ENCODE measurements at places on chromosomes 11 and 22. TPM values are rescaled to one million over a fixed set of nuclear protein-coding genes. Genes with fewer than 3 reads are reported as not detected.

DNA sequence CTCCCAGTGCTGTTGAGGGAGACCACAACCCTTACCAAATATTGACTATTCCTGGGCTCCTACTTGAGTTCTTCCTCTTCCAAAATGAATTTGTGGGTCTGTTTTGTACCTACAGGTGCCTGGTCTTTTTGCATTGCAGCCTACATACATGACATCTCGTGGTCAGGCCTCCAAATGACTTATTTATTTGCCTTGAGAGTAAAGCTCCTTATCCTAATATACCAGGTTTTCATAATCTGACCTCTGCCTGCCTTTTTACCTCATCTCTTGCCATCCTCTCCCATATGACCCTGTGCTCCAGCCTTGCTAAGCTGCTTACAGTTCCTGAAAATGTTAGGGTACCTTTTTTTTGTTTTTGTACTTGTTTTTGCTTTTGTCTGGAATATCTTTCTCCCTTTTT, 130.4 kb downstream of the UVRAG start:
- no peak for DNase-seq

- DNase-seq = no peak
Measured at GRCh38 chr11:34416766-34417165, 22.0 kb upstream of the CAT start.

DNA sequence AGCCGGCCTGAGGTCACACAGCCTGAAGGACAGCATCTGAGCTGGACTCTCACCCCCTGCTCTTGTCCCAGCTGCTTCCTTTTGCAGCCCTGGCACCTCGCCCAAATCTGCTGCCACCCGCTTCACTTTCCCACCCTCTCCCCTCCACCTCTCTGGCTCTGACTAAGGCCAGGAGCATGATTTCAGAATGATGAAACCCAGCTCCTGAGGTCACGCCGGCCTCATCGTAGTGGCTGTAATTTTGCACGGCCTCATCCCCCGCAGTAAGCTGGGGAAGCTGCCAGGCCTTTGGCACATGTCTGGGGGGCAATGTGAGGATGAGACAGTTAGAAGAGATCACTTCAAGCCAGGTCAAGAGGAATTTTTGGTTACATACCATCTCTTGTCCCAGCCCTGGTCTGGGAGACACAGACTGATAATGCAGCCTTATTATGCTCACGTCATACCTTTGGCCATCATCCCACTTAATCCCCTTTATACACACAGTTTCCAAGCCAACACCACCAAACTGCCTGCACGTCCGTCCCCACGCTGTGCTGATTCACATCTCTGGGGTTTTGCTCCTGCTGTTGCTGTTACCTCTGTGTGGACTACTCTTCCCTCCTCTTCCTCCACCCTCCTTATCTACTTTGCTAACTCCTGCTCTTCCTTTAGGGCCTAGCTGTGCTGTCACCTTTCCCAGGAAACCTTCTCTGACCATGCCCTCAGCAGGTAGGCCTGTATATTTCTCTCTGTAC, 58.1 kb downstream of the CHRDL2 start:
- peak; percentile 91 for DNase-seq

- DNase-seq = peak; percentile 69
Measured at GRCh38 chr11:94938095-94939055, 35.0 kb downstream of the CWC15 start.

GRCh38 chr11:5603326-5603725, 6.9 kb downstream of the TRIM6 start:
- no peak for DNase-seq

DNA sequence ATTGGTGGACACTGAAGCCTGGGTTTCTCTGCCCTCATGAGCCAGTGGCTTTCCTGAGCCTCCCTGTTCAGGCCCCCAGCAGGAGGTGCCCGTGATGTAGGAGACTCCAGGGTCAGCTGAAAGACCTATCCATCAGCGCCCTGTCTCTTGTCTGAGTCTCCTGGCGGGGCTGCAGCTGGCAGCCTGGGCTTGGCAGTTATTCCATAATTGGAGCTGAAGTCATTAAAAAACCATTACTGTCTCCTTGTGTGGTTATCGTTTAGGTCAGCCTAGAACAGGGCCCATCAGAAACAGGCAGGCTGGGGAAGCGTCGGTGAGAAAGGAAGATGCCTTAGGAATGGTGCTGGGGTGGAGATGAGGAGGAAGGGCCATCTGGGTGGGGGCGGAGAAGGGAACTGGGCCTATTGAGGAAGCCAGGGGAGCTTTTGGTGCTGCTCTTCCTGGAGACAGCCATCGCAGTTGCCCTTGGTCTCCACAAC, 5.0 kb downstream of the TUB start:
- DNase-seq = no peak

GRCh38 chr11:123413636-123414035, 16.4 kb upstream of the GRAMD1B start:
- DNase-seq = no peak

The RNF121 gene
- total RNA-seq = 21.6 TPM

The SLC17A6 gene
- total RNA-seq = not detected

The KDM4E gene
- not detected for total RNA-seq

The STK33 gene
- 23.0 TPM for total RNA-seq
